A172 (cell line): ENCODE measurements at places on chromosomes 2 and 18.

GRCh38 chr18:78239090-78239457 lies 740.5 kb upstream of the SALL3 start:
- DNase-seq = no peak

- DNase-seq = no peak
Measured at GRCh38 chr18:13879492-13879891, 35.8 kb downstream of the MC2R start.

- DNase-seq = no peak
Measured at GRCh38 chr2:127408807-127409099, 9.5 kb upstream of the PROC start.

DNA sequence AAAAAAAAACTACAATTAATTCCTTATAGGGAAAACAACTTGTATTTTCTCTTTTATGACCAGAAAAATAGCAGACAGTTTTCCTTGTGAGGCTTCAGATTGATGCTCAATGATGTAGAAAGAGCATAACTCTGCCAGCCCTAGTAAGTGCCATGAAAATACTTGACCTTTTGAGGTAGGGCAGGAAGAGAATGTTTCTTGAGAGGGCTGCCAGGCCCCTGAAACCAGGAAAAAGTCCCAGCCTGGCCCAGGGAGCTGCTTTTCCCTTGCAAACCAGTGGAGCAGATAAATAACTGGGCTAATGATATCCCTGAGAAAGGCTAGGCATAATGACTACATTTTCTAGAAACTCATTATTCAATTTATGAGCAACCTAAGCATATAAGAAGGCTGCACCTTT lies 126.8 kb downstream of the SLC8A1 start:
- DNase-seq = no peak

- no peak for DNase-seq
Measured at GRCh38 chr2:12676771-12677170, 40.0 kb upstream of the TRIB2 start.

DNA sequence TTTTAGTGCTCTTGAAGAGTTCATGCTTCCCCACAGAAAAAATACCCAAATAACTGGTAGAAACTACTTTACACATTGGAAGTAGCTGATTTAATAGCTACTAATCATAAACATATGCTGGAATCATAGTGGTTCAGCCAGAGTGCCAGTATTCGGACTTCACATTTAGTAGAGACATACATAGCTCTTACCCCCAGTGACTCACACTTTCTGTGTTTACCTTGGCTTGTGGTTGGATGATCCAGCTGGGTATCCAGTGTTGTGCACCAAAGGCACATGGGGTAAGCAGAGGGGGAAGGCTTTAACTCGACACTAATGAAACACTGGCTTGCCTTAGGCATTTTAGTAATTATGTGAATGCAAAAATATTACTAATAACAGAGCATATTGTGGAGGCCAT lies 18.1 kb downstream of the ARHGAP28 start:
- DNase-seq = peak; percentile 70

DNA sequence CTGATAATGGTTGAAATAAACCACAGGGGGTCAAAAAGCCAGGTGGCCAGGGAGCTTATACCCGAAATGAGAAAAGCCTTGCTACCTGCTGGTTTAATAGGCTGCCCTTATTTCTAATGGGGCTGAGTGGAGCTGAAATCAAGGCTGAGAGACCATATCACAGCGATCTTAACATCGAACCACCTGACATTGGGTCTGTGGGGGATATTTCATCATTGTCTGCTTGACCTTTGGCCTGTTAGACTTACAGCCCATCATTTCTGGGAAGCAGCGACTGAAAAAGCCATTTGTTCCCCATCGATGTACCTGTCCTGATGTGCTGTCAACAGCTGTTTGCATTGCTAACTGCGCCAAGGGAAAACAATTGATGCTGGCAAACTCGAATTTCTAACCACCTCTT lies 199.7 kb upstream of the SLC14A2 start:
- DNase-seq = no peak

- peak; percentile 98 for DNase-seq
Measured at GRCh38 chr2:68971591-68972231, 2.7 kb upstream of the GKN1 start.
